ENCODE measurements at places on chromosomes 6 and 20.

GRCh38 chr6:89346433-89346832 lies 6.1 kb downstream of the UBE2J1 start:
- no peak for DNase-seq

- DNase-seq, result no peak
Observed at GRCh38 chr6:167984144-167984719, 13.2 kb upstream of the KIF25 start.

- no peak for DNase-seq
Observed at GRCh38 chr6:135018941-135019340, 35.7 kb downstream of the HBS1L start.

GRCh38 chr20:45970646-45971424 lies 1.2 kb downstream of the ZNF335 start:
- DNase-seq, result no peak

- DNase-seq, result peak; percentile 45
Observed at GRCh38 chr20:1802385-1803060, 92.7 kb upstream of the SIRPA start.

Data from BE2C (cell line).